ENCODE measurements at places on chromosomes 13 and 19.
A peak's percentile ranks its signal among the peaks of the same experiment; 100 is the strongest.

GRCh38 chr13:51097353-51098043 is 13.6 kb downstream of the C13orf42 start:
- no peak for DNase-seq

GRCh38 chr19:42102877-42103276 is 26.9 kb downstream of the ZNF574 start:
- no peak for DNase-seq

DNA sequence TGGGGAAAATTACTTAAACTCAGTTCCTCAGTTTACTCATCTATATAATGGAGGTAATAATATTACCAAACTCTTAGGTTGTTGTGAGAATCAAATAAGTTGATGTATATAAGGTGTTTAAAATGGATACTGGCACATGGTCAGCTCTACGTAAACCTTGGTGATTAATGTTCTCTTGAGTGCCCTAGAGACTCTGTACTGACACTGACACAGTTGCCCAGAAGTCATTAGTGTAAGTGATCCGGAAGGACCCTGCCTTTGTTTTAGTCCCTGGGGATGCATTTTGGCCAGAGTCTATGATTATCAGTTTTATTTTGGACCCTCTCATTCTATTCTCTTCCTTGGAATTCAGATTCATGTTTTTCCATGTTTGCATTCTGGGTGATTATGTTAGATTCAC is 31.9 kb downstream of the CHST8 start:
- no peak for DNase-seq

DNA sequence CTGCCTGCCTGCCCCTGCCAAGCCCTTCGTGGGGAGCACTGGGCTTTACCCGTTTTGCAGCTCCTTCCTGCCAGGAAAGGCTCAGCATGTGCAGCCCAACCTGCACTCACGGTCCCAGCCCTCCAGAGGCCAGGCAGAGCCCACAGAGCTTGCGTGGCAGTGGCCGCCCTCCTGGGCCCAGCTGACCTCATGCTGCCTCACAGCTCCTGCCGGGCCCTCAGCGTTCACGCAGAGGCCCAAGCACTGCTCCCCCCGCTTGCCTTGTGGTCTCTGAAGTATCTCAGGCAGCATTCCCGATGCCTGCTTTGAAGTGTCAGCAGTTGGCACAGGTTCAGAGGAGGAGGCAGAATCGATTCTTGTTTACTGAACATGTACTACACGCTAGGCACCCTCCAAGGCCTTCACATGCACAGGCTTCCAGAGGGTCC is 32.5 kb downstream of the CAPN12 start:
- DNase-seq: no peak

- DNase-seq: no peak
These were observed 685 bp upstream of the SUPT5H start for GRCh38 chr19:39444598-39445195.

DNA sequence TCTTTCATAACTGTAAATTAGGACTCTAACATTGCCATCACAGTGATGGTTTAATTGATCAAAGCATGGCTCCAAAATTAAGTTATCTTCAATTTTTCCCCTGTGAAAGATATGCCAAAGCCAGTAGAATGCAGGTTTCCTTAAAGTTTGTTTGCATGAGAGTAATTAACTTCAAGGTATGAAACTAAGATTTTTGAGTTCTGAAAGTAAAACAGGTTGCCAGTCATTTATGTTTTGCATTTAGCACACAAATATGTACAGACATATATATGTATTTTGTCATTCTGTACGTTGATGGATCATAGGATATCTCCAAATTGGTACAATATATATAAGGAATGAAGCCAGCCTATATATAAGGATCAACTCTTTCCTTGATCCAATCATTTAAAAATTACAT is 23.6 kb upstream of the NDFIP2 start:
- no peak for DNase-seq

DNA sequence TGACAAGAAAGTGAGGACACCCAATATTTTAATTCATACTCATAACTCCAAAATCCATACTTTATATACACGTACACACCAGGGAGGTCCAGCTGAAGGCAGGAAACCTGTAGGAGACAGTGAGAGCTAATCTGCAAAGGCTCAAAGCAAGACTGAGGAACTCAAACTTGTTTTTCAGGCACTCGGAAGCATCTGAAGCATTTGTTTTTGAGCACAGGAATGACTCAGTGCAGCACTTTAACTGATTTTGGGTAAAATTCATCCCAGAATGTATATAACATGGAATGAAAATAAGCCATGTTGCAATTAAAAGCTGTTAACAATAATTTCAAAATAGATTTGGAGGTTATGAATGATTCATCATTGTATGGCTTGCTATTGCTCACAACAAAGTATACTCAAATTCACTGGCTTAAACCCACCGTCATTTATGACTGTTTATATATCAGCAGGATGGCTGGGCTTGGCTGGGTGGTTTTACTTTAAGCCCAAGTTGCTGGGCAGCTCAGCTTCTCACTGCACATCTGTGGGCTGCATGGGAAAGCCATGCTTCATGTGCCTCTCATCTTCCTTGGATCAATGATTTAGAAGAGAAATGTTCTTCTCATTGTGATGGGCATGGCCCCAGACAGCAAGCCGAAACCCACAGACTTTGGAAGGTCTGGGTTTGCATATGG is 177.0 kb downstream of the RFC3 start:
- no peak for DNase-seq

DNA sequence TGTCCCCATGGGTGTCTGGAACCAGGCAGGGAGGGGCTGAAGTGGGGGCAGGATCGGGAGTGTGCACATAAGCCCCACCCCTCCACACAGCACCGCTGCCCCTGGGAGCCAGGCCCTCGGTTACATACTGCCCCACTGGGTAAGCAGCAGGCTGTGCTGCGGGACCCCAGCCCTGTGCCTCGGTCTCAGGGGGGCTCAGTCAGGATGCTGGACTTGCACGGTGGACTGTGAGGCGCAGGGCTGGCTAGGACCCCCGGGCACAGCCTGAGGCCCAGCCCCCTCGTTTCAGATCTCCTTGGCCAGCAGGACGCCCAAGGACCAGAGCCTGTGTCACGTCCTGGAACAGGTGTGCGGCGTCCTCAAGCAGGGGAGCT is 16.3 kb downstream of the MPND start:
- no peak for DNase-seq

DNA sequence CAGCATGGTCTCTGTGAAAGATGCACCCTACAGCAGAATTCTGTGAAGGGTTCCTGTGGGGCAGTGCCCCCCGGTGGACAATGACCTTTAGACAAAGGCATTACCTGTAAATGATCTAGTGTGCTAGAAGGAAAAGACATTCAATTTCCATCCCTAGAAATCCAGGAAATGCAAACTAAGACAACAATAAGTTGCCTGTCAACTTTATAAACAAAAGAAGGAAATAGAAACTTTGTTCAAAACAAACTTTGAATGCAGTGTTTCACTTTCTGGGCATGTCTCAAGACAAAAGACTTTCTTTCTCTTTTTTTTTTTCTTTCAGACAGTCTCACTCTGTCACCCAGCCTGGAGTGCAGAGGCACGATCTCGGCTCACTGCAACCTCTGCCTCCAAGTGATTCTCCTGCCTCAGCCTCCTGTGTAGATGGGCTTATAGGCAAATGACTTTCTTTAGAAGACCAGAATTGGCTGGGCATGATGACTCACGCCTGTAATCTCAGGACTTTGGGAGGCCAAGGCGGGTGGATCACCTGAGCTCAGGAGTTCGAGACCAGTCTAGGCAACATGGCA is 15.5 kb downstream of the TEX101 start:
- DNase-seq: peak; percentile 4

DNA sequence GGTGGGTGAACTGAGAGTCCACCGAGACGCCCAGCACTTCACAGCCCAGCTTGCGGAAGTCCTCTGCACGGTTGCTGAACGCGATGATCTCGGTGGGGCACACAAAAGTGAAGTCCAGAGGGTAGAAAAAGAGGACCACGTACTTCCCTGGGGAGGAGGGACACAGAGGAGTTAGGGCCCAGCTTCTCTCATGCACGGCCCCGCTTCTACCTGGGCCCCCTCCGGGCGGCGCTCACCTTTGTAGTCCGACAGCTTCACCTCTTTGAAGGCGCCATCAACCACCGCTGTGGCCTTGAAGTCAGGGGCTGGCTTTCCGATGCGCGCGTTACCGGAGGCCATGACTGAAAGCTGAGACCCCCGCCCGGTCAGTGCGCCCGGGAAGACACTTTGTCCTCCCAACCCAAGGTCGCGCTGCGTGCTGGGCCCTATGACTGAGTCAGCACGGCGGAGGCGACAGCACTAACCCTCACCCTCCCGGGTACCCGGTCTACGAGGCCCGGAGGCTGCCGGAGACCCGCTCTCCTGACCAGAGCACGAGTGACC is 606 bp downstream of the PRDX2 start:
- no peak for DNase-seq

- no peak for DNase-seq
These were observed 7.8 kb downstream of the ZSWIM4 start for GRCh38 chr19:13803038-13803437.

- DNase-seq: no peak
These were observed 45.8 kb upstream of the SCEL start for GRCh38 chr13:77489566-77490337.

GRCh38 chr13:45800485-45800884 is 51.1 kb downstream of the SIAH3 start:
- no peak for DNase-seq

DNA sequence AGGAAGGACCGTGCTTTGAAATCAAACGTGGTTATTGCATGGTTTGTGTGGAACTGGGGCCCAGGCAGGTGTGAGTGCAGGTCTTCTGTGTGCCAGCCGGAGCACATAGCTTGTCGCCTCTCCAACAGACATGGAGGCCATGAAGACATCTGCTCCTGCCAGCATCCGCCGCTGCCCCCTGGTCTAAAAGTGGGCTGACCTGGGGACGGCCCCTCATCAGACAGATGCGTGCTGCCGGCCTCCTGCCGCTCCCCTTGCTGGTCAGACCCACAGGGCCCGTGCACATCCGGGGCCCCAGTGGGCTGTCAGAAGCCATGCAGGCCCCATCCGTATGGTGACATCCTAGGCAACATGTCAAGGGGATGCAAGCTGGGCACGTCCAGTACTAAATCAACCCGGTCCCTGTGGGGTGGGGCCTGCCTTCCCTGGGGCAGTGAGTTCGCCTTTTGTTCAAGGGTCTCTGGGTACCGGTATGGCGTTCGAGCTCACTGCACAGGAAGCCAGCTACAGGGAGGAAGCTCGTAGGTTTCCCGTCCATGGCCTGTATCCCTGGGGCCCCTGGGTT is 88.0 kb upstream of the MCF2L start:
- no peak for DNase-seq

GRCh38 chr13:94115054-94115453 is 364.4 kb downstream of the DCT start:
- no peak for DNase-seq

- no peak for DNase-seq
These were observed 517.4 kb downstream of the RFC3 start for GRCh38 chr13:34335014-34336007.

- no peak for DNase-seq
These were observed 9.2 kb upstream of the EHD2 start for GRCh38 chr19:47704024-47704423.

GRCh38 chr13:88701551-88701950 is 1030.4 kb downstream of the SLITRK5 start:
- DNase-seq: no peak

DNA sequence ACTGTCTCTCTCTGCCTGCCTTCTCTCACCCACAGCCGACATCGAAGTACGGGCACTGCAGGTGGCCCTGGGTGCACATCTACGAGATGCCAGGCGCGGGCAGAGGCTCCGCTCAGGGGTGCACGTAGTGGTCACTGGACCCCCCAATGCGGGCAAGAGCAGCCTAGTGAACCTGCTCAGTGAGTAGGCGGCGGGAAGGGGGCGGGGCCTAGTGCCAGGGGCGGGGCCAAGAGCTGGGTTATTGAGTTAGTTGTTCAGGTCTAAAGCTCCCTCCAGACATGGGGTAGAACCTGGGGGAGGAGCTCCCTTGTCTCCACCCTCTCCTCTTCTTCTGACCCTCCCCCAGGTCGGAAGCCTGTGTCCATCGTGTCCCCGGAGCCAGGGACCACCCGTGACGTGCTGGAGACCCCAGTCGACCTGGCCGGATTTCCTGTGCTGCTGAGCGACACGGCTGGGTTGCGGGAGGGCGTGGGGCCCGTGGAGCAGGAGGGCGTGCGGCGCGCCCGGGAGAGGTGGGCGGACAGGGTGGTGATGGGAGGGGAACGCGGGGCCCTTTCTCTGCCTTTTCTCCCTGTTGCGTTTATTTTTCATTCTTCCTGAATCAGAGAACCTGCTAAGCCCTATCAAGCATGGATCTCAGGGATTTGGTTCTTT is 1.9 kb downstream of the GTPBP3 start:
- no peak for DNase-seq

All from NCI-H2081 (cell line).